GM23338 (cell line): ENCODE measurements at places on chromosomes 5 and 9.

DNA sequence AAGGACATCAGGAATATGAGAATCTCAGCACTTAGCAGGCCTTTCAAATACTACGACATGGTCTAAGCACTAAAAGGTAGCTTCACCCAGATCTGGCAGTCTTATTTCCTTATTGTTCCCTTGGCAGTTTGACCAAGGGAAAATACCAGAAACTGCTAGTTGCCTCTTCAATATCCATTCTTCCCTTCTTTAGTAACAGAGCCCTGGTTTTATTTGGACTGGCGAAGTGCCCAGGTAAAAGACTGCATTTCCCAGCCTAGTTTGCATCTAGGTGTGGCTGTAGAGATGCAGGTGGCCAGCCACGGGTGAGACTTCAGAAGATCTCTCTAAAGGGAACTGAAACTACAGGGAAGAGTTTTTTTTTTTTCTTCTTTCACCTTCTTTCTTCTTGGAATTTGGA, 21.6 kb downstream of the DMRT2 start:
- DNase-seq, result no peak

DNA sequence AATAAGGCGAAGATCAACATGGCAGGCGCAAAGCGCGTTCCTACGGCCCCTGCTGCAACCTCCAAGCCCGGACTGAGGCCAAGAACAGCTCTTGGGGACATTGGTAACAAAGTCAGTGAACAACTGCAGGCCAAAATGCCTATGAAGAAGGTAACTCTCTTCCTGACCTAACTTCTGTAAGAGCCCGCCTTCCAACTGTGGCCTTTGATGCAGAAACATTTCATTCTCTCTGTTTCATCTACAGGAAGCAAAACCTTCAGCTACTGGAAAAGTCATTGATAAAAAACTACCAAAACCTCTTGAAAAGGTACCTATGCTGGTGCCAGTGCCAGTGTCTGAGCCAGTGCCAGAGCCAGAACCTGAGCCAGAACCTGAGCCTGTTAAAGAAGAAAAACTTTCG, 979 bp downstream of the CCNB1 start:
- DNase-seq, result no peak

GRCh38 chr9:129739432-129739831, 13.4 kb downstream of the PTGES start:
- DNase-seq, result no peak

DNA sequence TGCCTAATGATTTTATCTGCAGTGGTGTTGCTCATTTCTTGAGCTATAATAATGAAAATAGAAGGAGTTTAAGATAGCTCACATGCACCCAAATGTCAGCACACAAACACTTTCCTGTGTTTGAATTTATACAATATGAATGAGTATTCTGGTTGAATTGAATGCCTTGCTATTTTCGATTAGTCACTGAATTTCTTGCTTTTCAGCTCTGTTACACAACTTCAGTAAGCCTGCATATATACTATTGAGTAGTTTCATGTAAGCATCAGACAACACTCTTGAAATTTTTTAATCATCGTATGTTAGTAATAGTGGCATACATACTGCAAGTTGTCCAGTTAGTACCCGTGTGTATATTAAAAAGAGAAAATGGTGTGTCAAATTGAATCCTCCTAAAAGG, 281.5 kb upstream of the GRIA1 start:
- no peak for DNase-seq

DNA sequence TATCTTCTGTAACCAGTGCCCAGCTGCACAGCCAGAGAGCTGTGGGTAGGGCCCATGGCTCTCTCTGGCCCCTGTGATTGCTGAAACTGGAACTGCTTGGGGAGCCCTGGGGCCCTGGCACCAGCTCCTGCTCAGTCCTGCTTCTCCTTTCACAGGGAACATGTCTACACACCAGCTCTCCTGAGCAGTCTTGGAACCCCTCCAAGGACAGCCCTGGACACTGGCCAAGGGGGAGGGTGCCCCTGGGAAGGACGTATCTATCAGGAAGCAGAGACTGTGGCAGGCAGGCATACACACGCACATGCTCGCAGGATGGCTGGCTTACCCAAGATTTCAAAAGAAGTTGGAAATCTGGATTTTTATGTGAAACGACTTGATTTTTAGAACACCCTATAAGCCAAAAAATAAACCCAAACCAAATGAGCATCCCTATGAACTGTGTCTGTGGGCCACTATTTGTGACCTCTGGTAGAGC, 8.8 kb upstream of the TRAF1 start:
- no peak for DNase-seq

DNA sequence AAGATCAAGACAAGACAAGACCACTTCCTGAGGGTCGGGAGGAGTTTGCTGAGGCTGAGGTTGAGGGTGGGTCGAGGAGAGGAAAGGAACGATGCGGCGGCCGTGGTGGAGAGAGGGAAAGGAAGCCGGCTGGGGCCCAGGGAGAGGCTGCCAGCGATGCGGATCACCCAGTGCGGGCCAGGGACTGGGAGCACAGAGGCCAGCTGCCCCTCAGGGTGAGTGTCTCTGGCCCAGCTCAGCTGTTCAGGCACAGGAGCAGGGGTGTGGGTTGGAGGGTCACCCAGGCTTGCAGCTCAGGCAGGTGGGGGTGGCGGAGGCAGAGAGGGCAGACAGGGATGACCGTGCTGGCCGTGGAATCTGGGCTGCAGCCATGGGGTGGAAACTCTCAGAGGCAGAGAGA, 99.5 kb downstream of the FGF18 start:
- DNase-seq, result no peak

- no peak for DNase-seq
Observed at GRCh38 chr9:133894377-133895321, 97.5 kb downstream of the VAV2 start.

- no peak for DNase-seq
Observed at GRCh38 chr9:89547000-89547399, 49.1 kb upstream of the SEMA4D start.

- DNase-seq, result no peak
Observed at GRCh38 chr5:111386832-111387162, 125.5 kb downstream of the STARD4 start.

GRCh38 chr9:36898431-36899020, 135.5 kb downstream of the PAX5 start:
- DNase-seq, result no peak

GRCh38 chr9:124769549-124770358, 1.4 kb downstream of the NR6A1 start:
- peak; percentile 77 for DNase-seq

GRCh38 chr5:127514816-127515215, 2.6 kb upstream of the PRRC1 start:
- DNase-seq, result no peak

DNA sequence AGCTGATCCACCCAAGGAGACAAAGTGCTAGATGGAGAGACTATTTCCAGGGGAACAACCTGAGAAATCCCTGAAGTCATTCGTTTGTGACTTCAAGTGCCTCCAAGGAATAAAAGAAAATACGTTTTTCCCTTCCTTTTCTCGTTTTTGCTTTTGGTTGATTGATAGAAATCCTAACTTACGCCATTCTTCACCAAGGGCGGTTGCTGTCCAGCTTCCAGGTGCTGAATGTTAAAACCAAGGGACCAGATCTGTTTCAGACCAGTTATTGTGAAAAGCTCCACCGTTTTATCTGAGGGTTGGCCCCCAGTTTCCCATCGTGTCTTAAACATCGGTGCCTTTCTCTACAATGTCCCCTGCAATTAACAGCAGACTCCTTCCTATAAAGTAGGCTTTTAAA, 600.7 kb upstream of the SGCD start:
- DNase-seq, result peak; percentile 72

GRCh38 chr5:137510671-137511070, 11.5 kb upstream of the SPOCK1 start:
- no peak for DNase-seq

- DNase-seq, result peak; percentile 11
Observed at GRCh38 chr5:73901043-73901442, 275.0 kb downstream of the ARHGEF28 start.

- DNase-seq, result no peak
Observed at GRCh38 chr5:175752826-175753535, 95.1 kb downstream of the HRH2 start.

GRCh38 chr9:71302776-71303175, 181.4 kb upstream of the TRPM3 start:
- DNase-seq, result no peak

DNA sequence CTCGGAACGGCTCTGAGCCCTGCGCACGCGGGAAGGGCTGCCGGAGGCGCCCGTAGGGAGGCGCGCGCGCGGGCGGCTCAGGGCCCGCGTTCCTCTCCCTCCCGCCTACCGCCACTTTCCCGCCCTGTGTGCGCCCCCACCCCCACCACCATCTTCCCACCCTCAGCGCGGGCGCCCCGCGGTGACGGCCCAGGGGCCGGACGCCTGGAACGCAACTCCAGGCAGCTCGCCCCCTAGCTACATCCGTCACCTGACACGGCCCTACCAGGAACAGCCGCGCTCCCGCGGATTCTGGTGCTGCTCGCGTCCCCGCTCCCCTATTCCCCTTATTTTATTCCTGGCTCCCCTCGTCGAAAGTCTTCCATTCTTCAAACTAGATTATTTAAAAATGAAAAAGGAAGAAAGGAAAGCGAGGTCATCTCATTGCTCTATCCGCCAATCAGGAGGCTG, at the start of gene CDKN2B-AS1:
Gene CDKN2B-AS1, plus strand, starts transcription at position 236 of the 450 bp plus-strand sequence.
- peak; percentile 76 for DNase-seq

GRCh38 chr5:82332064-82332855, 54.1 kb upstream of the RPS23 start:
- DNase-seq, result no peak

- DNase-seq, result peak; percentile 89
Observed at GRCh38 chr5:31232273-31232888, 38.9 kb downstream of the CDH6 start.

DNA sequence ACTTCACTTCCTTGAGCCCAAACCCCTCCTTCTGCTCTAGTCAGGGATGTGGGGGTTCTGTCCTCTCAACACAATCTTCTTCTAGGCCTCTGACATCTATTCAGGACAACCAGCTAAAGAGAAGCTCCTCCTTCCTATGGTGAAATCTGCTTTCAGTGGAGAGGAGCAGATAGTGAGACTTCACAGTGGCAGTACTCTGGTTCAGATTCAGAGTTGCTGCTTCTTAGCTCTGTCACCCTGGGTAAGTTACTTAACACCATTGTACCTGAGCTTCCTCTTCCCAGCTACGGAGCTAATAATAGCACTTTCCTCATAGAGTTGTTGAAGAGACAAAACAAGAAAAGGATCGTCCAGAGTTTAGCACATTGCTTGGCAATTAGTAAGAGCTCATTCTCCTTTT, 77.3 kb upstream of the LARP1 start:
- DNase-seq, result no peak

GRCh38 chr5:176595386-176595943, 14.5 kb downstream of the GPRIN1 start:
- DNase-seq, result no peak

DNA sequence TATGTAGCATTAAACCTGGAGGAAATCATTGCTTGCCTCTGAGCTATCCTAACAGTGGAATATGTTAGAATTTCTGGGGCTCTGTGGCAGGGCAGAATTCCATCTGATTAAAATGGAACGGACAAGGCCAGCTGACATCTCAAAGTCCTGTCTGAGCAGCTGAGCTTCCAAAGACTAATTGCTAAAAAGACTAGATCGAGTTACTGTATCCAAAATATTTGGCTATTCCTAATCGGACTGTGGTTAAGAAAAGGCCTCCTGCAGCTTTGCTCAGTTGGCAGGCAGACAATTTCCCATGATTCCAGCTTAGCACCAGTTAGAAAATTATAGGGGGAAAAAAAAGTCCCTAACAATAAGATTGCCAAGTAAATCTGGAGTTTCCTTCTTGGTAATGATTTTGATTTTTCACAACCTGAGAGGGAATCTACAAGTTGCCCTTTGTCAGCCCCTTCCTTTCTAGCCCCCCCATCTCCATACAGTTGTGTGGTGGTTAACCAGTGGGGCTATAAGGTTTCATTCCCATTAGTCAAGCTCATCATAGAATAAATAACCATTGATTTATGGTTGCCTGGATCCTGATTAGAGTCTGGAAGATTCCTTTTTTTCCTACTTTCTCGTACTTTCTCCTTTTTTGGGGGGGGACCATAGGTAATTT, 26.4 kb downstream of the PTGR1 start:
- no peak for DNase-seq

DNA sequence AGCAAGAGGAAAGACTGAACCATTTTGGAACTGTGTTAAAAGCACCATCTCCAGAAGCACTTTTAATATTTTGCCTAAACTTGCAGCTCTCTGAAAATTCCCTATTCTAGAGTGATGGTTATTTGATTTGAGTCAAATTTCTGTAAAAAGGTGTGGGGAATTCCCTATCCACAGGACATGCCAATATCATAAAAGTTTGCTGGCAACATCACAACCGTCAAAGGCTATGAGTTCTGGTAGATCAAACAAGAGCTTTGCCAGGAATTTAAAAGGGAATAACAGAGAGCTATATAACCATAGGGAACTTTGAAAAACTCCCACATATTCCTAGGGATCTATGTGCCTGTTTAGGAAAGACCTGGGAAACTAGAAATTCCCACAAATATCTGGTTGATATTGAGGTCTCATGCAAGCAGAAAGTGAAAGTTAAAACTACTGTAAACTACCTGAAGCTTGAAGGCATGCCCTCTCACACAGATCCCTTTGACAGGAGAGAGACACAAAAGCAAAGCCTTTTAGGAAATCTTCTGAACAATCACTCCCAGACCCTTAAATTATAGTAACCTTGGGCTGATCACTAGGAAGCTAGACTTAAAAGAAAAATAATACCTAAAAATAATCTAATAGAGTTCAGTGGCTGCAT, 549.9 kb downstream of the ANXA1 start:
- no peak for DNase-seq

DNA sequence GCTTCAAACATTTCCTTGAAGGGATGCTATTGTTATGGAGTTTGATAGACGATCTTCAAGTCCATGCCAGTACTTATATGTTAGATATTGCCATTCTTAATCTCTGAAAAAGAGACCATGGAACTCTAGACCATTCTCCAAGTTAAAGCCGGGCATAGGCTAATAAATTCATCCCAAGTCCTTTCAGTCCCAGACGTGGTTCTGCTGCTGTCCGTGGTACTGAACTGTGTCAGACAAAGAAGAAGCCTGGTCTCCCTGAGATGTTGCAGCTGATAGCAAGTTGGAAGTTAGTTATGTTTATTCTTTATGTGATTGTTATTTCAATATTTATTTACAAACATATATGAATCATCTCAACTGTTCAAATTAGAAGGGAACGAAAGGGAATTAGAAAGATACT, 158.7 kb downstream of the NMUR2 start:
- DNase-seq, result peak; percentile 81

DNA sequence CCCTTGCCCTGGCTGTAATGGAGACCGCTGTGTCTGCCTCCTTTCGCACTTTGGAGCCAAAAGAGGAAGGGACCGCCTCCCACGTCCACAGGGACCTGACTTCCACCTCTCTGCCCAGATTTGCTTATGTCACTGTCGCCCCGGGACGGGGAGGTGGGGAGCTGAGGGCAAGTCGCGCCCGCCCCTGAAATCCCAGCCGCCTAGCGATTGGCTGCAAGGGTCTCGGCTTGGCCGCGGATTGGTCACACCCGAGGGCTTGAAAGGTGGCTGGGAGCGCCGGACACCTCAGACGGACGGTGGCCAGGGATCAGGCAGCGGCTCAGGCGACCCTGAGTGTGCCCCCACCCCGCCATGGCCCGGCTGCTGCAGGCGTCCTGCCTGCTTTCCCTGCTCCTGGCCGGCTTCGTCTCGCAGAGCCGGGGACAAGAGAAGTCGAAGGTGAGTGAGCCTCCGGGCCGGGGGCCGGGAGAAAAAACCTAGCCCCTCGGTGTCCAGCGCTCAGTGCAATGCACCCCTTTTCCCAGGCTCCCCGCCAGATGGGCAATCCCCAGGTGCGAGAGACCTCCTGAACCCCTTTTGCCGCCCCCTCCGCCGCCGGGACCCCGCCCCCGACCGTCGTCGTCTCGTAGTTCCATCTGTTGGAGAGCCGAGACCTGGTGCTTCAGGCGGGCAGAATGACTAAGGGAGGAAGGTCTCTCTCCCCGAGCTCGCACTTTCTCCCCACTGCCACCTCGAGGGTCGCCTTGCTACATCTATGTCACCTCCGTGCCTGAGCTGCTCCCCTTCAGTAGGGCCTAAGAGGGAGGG, at the start of gene GPX3:
Gene GPX3, plus strand, starts transcription at position 288 of the 807 bp plus-strand sequence. Its CDS starts 64 bp downstream, at position 352.
- peak; percentile 94 for DNase-seq
